Stimulated activated CD4-positive, alpha-beta T cell treated with anti-CD3 and anti-CD28 coated beads, Interleukin-4, amount 100 ng/mL, for 1 hour (primary cell): ENCODE measurements at places on chromosomes 12 and 14.

DNA sequence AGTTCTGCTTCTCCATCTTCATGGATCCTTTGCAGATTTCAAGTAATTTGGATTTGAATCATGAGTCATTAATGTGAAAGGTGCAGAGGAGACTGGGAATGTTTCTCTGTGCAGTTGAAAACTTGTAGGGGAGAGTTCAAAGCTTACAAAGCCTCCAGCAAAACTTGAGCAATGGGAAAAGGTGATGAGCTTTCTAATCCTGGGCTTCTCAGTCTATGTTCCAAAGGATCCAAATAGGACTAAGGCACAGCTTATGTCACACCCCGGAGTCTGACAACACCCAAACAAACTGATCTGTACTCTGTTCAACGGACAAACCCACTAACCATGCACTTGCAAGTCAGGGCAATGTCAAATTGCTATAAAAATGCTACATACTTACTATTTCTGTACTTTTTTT lies 134.8 kb downstream of the DUSP6 start:
- no peak for DNase-seq

DNA sequence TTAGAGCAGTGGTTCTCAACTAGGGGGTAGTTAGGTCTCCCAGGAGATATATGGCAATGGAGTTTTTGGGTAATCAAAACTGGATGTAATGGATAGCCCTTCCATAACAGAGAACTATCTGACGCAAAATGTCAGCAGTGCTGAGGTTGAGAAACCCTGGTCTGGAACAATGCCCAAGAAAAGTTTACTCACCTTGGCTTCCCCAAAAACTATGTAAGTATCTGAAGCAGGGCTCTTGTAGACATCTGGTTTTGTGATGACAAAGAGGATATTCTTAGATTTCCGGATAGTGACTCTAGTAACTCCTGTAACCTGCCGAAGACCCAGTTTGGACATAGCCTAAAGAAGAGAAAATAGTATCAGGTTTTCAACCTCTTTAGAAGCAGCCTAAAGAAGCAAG lies 11.8 kb downstream of the NACA start:
- DNase-seq = no peak

DNA sequence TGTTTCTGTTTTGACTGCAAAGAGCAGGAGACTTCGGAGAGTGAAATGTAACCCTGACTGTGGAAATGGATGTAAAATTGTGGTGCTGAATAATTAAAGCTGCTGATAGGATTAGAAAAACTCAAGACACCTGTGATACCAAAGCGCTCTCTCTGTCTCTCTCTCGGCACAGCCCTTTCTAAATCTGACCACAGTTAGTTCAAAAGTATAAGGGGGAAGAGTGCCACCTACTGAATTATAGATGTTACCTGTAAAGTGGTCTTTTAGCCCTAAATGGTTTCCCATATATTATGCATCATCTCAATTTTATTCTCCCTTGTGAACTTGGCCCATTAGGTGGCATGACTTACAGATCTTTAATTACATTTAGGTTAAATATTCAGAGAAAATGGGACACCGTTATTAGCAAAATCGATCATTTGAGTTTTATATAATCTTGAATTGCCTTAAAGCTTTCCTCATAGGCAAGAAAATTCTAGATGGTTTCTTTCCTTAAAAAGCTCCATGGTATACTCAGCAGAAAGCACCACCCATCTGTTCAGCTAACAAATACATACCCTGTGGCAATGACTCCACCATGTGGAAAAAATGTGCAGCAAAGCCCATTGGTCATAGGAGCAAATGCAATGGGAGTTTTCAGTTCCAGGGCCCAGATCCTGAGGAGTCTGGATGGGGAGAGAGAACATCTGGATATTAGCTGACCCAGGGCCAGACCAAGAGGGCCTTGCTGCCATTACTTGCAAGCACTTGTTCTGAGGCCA lies 18.1 kb downstream of the RFC5 start:
- DNase-seq = no peak

DNA sequence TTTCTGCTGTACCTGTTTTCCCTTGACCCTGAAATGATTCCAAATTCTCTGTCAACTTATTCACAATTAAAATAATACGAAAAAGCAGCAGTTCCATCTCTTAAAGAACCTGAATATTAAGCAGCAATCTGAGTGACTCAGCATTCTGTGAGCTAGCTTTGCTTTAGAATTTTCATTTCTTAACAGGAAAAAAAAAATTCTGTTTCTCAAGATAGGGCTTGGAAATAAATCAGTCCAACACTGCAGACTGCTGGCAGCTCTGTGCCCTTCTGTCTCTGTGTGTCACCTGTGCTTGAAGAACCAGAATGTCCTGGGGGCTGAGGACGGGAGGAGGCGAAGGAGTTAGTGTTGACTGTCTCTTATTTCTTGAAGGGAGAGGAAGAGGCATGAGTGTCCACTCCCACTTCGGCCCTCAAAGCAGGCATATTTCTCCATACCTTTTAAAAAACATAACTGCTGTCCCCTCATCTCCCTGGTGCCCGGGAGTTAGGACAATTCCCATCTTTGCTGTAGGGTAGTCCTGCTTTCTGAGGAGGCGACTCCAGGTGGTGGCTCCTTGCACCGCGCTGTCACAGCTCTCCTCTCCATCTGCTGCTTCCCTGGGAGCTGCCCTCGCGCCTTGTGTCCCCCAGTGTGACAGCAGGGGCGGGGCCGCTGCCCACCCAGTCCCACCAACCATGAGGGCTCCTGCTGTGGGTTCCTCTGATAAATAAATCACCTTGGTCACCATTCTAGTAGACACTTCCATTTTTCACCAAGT lies 203.1 kb downstream of the CALM1 start:
- DNase-seq = no peak

GRCh38 chr12:31768046-31768445 lies 39.2 kb upstream of the AMN1 start:
- no peak for DNase-seq

DNA sequence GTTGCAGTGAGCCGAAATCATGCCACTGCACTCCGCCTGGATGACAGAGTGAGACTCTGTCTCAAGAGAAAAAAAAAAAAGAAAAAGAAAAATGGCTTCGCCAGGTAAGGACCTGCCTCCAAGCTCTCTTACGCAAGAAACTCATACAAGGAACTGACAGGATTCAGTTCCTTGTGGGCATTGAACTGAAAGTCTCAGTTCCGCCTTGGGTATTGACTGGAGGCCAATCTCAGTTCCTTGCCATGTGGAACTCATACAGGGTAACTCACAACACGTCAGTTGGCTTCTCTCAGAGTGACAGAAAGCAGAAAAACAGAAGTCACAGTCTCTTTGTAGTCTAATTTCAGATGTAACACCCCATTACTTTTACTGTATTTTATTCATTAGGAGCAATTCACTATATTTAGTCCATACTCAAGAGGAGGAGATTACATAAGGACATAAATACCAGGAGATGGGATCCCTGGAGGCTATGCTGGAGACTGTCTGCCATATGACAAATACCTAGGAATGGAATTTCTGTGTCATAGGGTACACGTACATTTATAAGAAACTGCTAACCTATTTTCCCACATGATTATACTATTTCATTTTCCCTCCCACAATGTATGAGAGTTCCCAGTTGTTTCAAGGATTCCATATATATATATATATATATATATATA lies 11.4 kb upstream of the NOPCHAP1 start:
- DNase-seq = no peak

- no peak for DNase-seq
Measured at GRCh38 chr12:62914443-62915203, 20.3 kb downstream of the PPM1H start.

DNA sequence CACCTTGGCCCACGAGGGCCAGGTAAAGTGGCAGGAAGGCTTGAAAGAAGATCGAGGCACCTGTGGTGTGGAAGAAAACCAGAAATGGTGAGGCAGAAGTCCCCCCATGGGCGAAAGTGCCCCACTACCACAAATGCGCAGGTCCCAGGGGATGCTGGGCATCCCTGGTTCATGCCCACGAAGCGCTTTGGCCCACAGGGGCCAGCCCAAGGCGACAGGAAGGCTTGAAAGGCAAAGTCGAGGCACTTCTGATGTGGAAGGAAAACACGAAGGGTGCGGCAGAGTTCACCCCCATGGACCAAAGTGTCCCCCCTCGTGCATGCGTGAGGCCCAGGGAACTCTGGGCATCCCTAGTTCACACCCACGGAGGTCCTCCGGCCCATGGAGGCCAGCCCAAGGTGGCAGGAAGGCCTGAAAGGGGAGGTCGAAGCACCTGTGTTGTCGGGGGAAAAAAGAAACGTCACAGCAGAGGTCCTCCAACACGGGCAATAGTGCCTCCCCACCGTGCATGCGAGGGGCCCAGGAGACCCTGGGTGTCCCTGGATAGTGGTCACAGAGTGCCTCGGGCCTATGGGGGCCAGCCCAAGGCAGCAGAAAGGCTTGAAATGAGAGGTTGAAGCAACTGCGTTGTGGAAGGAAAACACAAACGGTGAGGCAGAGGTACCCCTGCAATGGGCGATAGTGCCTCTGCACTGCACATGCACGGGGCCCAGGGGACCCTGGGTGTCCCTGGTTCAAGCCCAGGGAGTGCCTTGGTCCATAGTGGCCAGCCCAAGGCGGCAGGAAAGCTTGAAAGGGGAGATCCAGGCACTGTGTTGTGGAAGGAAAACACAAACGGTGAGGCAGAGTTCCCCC lies 373.9 kb downstream of the ALG10 start:
- no peak for DNase-seq
